ENCODE measurements at places on chromosomes 5 and 9. TPM values are rescaled to one million over a fixed set of nuclear protein-coding genes. Genes with fewer than 3 reads are reported as not detected.

GRCh38 chr9:33138768-33139167 lies 28.4 kb downstream of the B4GALT1 start:
- DNase-seq = no peak

DNA sequence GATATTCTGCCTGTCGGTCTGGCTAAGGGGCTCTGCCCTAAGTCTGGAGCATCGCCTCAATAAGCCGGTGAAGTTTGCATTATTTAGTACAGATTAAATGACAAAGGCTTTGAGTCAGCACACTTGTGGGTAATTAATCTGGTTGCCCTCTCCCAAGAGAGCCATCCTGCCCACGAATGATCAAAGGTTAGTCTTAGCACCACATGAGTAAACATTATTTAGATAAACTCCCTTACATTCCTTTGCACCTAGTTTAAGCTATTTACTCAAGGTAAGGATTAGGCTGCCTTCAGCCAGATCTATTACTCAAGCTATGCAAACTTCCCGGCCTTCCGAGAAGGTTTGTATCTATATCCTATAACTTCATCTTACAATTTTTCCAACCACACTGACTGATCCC lies 572.1 kb downstream of the CHSY3 start:
- no peak for DNase-seq

DNA sequence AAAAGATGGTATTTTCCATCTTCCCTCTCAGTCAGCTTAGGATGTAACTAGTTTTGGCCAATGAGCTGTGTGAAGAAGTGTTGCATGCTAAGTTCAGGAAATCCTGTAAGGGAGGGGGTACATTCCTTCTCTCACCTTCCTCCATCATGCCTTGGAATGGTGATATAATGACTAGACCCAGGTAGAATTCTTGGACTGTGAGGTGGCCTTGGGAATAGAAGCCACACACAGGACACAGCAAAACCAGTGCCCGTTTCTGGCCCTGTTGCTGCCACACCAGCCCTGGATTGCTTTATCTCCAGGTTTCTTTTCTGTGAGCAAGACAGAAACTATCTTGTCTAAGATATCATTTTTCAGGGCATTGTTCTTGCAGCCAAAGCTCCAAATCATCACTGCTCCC lies 10.5 kb upstream of the ZNF354A start:
- no peak for DNase-seq

The HSDL2 gene
- 36.3 TPM for total RNA-seq

- DNase-seq = no peak
Observed at GRCh38 chr5:172683645-172684471, 42.8 kb downstream of the NEURL1B start.

The TSC1 gene
- 65.4 TPM for total RNA-seq

- DNase-seq = no peak
Observed at GRCh38 chr9:23826120-23826629, at the start of gene ELAVL2. ELAVL2 (minus strand) TSS chr9:23826240; CDS start chr9:23762234, 64,006 bp downstream.

The SLC1A3 gene
- 44.7 TPM for total RNA-seq

GRCh38 chr5:42502613-42503470 lies 79.6 kb downstream of the GHR start:
- DNase-seq = no peak

The EXOC3 gene
- total RNA-seq = 79.7 TPM

The FAT2 gene
- total RNA-seq = 0.14 TPM

The KLHL3 gene
- 9.1 TPM for total RNA-seq

GRCh38 chr5:132098621-132099020 lies 25.0 kb downstream of the CSF2 start:
- no peak for DNase-seq

The BRD8 gene
- total RNA-seq = 71.7 TPM

DNA sequence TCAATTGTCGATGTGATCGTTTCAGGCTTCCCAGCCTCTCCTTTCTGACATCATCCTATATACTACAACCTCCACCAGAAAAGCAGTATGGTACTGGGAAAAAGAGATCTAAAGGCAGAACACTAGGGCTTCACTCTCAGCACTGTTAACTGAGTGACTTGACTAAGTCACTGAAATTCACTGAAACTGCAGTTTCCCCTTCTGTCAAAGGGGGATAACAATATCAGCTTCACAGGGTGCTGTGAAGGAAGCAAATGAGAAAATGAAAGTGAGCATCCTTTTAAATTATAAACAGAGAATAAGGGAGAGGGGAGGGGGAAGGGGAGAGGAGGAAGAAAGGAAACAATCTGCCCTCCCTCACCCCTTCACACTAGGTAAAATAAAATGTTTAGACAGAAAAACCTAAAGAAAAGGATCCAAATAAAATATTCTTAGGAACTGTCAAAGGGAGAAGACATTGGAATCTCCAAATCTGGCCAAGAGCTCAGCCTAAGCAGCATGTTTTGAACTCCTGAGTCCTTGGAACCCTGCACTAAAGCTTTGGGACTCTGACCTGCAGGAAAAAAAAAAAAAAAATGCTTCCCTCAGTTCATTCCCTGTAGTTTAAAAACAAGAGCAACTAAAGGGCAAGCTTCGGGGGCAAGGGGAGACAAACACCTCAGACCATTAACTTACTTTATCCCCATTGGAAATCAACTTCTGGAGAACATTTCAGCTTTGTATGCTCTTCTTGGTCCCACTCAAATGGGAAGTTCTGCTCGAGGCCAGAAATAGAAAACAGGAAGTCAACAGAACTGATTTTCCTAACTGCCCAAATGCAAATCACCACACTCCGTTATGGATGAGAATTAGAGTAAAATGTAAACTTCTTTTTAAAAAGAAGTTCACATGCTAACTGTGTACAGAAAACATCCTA lies 178.3 kb downstream of the DEPDC1B start:
- no peak for DNase-seq

DNA sequence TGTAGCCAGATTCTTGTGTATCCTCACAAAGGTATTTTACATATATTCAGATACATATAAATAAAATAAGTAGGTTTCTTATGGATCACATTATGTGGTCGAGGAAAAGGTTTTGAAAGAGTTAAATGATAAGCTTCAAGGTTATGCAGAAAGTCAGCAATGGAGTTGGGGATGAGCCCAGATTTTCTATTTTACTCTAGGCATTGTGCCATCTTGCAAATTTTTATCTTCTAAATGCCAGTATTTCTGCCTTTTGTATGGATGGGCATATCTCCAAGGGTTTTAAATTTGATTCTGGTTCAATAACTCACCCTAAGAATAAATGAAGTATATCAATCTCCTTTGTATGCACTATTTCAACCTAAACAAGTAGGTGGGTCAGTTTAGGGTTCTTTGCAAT lies 410.7 kb downstream of the DMRTA1 start:
- no peak for DNase-seq

DNA sequence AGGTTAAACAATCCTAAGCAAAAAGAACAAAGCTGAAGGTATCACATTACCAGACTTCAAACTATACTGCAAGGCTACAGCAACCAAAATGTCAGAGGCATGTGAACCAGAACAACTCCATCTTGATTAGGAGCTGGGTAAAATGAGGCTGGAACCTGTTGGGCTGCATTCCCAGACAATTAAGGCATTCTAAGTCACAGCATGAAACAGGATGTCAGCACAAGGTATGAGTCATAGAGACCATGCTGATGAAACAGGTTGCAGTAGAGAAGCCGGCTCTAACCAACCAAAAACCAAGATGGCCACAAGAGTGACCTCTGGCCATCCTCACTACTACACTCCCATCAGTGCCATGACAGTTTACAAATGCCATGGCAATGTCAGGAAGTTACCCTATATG lies 252.0 kb downstream of the RASEF start:
- DNase-seq = no peak

The DIRAS2 gene
- not detected for total RNA-seq

The FBN2 gene
- total RNA-seq = 5.8 TPM

DNA sequence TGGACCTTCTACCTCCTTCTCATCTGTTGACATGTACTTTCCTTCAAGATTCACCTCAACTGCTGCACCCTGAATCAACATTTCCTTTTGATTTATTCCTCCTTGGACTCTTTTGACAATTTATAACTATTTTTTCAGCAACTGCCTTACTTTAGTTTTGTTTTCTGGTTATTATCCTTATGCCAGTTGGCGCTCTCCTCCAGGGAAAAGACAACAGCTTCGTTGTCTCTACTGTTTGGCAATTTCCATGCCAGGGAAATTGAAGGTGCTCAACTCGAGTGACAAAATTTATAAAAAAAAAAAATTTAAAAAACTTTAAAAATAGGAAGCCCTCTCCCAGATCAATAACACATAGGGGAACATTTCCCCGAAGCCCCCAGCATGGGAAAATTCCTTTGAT lies 549.2 kb upstream of the DMAC1 start:
- DNase-seq = no peak

DNA sequence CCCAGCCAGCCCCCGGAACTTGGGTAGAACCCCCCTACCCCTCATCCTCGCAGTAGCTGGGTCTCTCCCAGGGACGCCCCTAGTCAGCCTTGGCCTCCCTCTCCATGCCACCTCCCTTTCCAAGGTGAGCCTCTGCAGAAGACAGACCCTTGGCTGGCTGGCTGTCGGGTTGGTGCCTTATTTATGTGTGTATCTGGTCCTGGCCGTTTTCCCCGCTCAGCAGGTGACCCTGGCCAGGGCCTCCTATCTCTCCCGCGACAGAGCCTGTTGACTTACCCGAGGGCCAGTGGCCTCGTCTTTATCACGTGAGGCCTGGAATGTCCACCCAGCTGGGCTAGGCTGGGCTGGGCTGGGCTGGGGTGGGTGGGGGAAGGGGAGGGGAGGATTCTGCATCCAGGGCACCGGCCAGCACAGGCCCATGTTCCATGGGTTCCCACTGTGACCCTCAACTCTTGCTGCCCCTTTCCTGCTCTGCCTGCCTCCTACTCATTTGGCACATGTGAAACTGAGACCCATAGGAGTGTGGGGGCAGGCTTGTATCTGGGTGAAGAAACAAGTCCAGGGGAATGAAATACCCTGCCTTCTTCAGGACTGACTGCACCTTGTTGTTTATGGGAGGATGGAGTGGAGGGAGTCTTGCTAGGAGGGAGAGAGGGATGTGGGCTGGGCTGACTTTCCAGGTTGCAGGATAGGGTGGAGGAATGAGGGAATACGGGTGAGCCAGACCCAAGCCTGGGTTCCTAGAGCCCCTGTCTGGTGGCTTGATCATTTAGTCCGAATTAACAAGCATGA lies 3.1 kb downstream of the CXXC5 start:
- DNase-seq = no peak

GRCh38 chr5:42951293-42951840 lies 88.8 kb downstream of the ANXA2R start:
- no peak for DNase-seq

- DNase-seq = no peak
Observed at GRCh38 chr9:133789778-133790177, 51.6 kb upstream of the SARDH start.

GRCh38 chr9:16003785-16004184 lies 450.9 kb downstream of the CCDC171 start:
- no peak for DNase-seq

The CNTLN gene
- 16.4 TPM for total RNA-seq

The SLC9A3 gene
- total RNA-seq = 1.6 TPM

DNA sequence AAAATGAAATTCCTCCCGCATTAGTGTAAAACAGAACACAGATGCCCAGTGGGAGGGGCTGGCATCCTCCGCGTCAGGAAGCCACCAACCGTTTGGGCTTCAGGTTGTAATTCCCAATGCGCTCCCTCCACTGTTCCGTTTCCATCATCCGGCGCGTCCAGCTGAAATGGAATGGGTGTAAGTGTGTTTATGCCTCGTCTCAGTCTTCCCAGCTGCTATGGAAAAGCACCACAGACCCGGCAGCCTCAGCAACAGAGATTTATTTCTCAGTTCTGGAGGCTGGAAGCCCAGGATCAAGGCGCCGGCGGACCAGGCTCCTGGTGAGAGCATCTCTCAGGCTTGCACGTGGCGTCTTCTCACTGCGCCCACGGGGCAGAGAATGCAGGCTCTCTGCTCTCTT lies 20.4 kb downstream of the KCNT1 start:
- DNase-seq = no peak

DNA sequence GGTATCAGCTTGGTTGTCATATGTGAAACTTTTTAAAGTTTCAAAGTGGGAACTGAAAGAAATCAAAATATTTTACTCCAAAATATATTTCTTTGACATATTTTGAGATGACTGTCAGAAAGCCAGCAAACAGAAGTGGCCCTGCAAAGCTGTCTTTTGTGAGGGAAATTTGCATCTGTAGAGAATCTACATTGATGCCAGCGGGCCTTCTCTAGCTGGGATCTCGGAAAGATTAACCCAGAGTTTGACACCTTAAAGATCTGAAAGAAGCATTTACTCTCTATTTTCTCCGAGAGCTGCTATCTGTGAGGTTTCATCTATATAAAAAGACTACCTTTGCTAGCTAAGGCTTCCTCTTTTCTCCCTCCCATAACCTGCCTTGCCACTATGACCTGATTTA lies 303.6 kb downstream of the FBXL17 start:
- DNase-seq = no peak

Measured in thoracic aorta (tissue), 2 donors.